ENCODE measurements at places on chromosomes 7 and 10.

GRCh38 chr10:96325719-96326373, 21.6 kb downstream of the DNTT start:
- no peak for DNase-seq

DNA sequence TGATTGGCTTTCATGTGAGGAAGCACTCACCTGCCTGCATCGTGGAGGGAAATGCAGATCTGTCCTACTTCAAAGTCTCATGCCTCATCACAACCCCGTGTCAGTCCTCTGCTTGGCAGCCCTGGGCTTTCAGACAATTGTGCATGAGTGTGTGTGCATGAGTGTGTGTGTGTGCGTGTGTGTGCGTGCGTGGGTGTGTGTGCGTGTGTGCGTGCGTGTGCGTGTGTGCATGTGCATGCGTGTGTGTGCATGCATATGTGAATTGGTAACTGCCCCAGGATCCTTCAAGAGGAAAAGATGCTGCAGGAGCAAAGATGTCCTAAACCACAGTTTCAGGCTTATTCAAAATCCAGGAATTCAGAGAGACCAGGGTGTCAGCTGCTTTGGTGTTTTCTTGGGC, 71.3 kb downstream of the LANCL2 start:
- no peak for DNase-seq

GRCh38 chr10:1191752-1192151, 135.6 kb downstream of the WDR37 start:
- no peak for DNase-seq

DNA sequence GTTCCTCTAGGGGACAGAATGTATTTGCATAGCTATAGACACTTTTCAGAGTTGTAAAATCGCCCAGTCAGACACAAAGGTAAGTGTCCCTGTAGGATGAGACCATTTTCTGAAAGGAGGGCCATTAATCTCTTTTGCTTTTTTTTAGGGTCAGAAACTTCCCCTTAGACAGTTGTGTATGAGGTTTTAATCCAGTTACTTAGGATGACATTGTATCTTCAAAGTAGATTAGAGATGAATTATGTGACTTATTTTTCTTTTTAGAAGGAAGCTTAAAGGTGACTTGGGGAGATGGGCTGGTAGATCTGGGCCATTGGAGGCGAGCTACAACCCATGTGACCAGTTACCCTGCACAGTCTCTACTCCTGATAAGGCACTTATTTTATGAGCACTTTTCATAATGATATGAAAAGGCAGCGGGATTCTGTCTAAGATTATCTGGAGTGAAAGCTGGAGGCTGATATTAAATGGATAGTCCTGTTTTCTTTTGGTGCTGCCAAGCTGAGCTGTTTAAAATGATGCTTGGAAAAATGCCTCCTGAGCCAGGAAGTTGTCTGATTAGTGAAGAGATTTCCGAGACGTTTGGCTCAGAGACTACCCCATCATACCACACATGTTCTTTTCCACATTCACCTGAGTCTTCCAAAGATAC, 264.3 kb downstream of the AUTS2 start:
- no peak for DNase-seq

GRCh38 chr7:128591705-128592104, 80.4 kb upstream of the GARIN1A start:
- no peak for DNase-seq

- no peak for DNase-seq
Measured at GRCh38 chr10:29862923-29863614, 196.3 kb downstream of the JCAD start.

DNA sequence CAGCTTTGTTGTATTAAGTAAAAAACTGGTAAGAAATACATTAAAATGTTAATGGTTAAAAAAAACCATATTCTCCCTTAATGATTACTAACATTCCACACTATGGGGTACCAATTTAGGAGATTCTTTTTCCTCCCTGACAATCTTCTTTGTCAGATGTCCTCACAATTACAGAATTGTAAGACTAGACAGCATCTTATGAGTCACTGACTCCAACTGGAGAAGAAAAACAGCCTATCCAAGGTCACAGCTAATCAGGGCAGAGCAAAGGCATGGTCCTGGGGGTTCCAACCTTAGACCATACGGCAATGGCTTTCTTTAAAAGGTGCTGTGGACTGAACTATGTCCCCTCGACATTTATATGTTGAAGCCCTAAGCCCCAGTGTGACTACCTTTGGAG, 127.6 kb downstream of the DLG5 start:
- DNase-seq, result no peak

DNA sequence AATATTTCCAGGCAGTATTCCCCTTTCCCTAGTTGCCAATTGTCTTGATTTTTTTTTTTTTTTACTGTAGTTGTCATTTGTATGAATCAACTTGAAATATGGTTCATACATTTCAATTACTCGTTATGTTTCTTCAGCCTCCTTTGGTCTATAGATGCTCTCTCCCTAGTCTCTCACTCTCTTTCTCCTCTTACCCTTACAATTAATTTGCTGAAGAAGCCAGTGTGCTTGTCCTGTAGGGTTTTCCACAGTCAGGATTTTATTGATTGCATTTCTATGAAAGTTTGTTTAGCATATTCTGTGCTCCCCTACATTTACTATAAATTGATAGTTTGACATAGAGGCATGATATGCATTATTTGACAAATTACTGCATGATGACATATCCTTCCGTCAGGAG, 112.0 kb upstream of the PRKCQ start:
- DNase-seq, result no peak

DNA sequence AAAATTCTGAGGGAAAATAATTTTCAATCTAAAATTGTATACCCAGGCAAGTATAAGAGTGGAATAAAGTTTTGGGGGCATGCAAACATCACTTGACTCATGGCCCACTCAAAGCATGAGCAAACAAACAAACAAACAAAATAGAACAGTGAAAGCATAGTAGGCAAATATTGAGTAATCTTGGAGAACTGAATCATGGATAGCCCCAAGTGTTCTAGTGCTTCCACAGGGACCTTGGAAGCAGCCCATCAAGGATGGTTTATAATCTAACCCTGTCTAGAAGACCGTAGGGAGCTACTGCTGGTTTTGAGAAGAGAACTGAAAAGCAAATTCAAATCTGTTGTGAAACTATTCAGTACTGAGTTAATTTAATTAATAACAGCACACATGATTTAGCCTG, 22.1 kb downstream of the POLR3A start:
- no peak for DNase-seq

- DNase-seq, result no peak
Measured at GRCh38 chr10:34850558-34850957, 35.5 kb upstream of the PARD3 start.

- no peak for DNase-seq
Measured at GRCh38 chr7:42587806-42588205, 324.1 kb downstream of the C7orf25 start.

DNA sequence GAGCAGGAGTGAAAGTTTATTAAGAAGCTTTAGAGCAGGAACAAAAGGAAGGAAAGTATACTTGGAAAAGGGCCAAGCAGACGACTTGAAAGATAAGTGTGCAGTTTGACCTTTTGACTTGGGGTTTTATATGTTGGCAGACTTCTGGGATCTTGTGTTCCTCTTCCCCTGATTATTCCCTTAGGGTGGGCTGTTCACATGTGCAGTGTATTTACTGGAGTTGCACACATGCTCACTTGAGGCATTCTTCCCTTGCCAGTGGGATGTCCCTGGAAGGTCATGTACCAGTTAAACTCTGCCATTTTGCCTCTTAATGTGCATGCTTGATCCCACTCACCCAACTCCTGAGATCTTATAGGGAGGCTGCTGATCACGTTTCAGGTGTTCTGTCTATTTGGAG, 23.4 kb upstream of the ARHGAP12 start:
- no peak for DNase-seq

GRCh38 chr10:25405871-25406270, 231.1 kb downstream of the GPR158 start:
- DNase-seq, result no peak

DNA sequence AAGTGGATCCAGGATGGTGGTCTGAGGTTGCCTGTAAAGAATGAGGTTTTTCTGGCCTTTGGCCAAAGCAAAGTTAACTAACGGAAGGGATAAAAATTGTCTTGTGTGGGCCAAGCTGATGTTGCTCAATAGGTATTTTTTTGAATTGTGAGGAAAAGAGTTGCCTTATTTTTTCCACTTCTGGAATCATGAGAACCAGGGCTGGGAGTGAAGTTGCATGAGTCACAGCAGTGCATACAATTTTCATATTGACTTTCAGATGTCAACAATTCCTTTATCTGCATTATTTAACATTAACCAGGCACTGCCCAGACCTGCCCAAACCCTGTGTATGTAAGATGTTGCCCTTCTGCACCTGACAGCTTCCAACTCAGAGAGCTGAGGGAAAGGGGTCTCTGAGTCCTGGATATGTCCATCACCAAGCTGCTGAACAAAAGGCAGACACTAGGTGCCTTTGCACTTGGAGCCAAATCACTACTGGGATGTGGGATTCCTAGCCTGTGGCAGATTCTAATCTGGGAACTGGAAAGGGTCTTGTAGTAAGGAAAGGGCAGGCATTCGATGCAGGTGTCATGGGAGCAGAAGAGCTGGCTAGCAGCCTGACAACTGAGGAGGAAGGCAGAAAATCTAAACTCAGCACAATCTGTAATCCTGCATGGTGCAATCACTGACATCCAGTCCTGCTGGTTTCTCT, 52.3 kb upstream of the SLC35B4 start:
- DNase-seq, result no peak

DNA sequence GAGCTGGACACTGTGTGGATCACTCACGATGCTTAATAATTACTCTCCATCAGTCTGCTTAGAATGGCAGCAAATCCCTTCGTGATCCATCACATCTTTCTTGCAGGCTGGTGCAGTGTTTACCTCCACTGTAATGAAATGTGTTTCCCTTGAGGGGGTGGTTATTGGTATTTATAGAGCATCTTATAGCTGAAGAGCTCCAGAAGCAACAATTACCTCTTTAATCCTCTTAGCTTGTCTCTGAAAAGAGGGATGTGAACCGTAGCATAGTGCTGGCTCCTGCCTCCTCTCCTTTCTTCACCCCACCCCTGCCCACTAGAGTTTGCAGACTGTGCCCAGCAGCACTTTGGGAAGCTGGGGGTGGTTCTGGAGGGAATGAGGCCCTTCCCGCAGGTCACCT, 132.6 kb downstream of the CAMK1D start:
- DNase-seq, result no peak

GRCh38 chr7:126790763-126791162, 462.0 kb downstream of the GRM8 start:
- DNase-seq, result no peak

DNA sequence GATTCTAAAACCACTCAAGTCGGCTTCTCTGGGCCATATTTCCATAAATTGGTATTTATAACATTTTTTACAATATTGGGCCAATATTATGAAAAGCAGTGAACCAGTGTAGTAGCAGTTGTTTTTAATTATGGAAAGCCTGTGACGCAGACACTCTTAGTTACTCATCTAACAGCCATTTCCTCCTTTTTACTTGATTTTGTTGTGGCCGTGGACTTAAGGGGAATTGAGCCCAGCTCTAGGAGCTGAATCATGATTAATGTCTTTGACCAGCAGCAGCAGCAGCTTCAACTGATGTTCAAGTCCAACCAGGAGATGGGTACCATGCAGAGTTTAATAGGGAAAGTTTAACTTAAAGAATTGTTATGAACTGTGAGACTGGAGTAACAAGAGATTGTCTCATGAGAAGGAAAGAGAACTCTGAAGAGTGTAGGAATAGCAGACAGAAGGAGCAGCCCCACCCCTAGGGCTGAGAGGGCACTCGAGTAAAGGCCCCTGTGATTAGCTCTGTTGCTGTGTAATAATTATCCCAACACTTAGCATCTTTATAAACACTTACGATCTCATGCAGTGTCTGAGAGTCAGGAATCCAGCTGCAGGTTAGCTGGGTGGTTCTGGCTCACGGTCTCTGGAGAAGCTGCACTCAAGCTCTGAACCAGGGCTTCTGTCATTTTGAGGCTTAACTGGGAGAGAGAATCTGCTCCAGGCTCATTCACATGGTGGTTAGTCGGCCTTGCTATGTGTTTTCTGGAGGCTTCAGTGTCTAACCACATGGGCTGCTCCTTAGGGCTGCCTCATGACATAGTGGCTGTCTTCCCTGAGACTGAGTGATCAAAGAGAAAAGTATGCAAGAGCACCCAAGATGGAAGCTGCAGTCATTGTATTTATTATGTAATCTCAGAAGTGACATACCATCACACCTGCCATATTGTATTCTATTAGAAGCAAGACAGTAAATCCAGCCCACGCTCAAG, 4.6 kb downstream of the LANCL2 start:
- no peak for DNase-seq

DNA sequence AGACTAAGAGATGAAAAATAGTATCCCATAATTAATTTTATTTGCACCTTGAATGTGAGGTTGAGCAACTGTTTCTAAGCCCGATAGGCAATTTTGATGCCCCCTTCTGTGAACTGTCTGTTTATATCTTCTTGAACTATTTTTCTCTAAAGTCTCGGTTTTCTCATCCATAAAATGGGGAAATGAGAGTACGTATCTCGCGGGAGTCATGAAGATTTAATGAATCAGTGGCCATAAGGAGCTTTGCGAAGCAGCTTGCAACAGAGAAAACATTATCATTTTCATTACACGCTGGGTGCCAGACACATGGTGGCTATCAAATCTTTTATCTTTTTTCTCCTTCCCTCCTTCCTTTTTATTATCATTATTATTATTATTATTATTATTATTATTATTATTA, 108.1 kb upstream of the CARD11 start:
- no peak for DNase-seq

DNA sequence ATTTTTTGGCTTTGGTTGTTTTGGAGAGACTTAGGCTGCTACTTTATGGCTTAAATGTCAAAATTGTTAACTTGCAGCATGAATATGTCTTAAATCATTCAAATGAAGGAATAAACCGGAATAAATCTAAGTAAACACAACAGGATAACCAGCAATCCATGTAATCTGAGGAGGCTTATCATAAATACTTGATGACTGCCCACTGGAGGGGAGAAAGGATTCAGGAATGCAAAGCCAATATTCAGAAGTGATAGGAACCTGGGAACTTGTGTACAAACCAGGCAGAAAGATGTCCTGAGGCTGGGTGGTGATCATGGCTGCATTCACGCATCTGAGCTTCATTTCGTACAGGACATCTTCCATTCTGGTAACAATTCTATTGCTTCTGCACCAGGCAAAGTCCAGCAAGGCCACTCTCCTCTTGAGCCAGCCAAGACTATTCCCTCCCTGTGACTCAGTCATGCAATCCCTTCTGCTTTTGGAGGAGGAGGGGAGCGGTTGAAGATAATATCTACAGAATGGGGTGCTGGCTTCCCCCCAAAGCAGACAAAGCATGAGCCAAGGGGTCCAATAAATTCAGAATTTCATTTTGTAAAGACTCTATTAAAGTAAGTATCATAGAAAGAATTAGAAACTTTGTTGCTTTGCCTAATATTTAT, 374.5 kb downstream of the PHTF2 start:
- no peak for DNase-seq

GRCh38 chr10:133405844-133406527, 12.0 kb downstream of the MTG1 start:
- no peak for DNase-seq

- no peak for DNase-seq
Measured at GRCh38 chr7:98816241-98816640, 53.6 kb downstream of the TMEM130 start.

- DNase-seq, result no peak
Measured at GRCh38 chr7:132655131-132655727, 79.0 kb upstream of the PLXNA4 start.

- DNase-seq, result no peak
Measured at GRCh38 chr10:131723297-131724168, 177.3 kb upstream of the PPP2R2D start.

Data from amygdala (tissue), 56 donors.